Thyroid gland (tissue), 4 donors: ENCODE measurements at places on chromosomes 1 and 21. TPM values are rescaled to one million over a fixed set of nuclear protein-coding genes. Genes with fewer than 3 reads are reported as not detected.

GRCh38 chr1:91161749-91162148 lies 139.9 kb upstream of the ZNF644 start:
- H3K27ac ChIP-seq: peak overlapping the region; percentile 72
- DNase-seq: no peak
- no peaks in the 10 kb centered on the region for H3K27me3 ChIP-seq

DNA sequence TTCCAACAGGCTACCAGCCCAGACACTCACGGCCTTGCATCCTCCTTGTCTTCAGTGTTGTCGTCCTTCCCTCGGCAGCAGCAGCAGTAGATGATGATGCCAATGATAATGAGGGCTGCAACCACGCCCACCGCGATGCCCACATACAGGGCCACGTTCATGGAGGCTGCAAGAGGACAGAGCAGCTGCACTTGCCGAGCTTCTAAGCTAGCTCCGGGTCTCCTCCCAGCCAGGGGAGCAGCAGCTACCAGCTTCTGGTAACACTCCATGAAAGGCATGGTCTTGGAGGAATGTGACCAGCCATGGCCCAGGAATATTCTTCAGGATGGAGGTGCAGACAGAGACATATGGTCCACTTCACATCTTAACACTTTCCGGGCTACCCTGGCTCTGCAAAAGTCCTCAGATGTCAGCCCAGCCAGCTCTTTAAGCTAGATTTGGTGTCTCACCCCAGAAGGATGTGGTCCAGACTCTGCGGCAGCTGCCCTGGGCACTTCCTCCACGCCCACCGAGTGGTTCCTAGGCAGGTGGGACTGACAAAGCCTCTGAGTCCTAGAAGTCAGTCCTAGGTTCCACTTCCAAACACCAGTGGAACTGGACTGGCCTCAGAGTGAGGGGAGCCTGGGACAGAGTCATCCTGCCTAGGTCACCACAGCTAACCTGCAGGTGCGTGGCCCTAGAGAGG lies 35.1 kb downstream of the GPA33 start:
- no peak for DNase-seq
- H3K36me3 ChIP-seq: no peaks in the 10 kb centered on the region
- no peaks in the 10 kb centered on the region for H3K27me3 ChIP-seq
- no peak overlapping the region for H3K27ac ChIP-seq
- no peak overlapping the region for H3K4me3 ChIP-seq
- peaks cover 4% of the 10 kb centered on the region for H3K4me1 ChIP-seq

DNA sequence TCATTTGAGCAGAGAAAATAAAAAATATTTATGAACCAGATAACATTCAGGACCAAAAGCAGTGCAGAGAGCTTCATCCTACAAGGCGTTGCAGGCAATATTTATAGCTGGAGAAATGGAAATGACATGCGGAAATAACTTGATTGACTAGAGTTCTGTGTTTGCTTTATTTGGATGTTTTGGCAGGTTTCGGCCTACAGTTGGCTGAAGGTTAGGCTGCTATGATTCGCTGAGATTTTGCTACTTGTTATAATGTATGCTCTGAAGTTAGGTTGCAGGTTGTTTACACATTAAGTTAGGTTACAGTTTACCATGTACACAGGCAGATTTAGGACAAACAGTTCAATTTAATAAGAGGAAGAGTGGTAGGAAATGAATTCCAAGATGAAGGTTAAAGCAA lies 632 bp upstream of the OR13G1 start:
- DNase-seq: no peak
- H3K4me1 ChIP-seq: no peaks in the 10 kb centered on the region
- no peaks in the 10 kb centered on the region for H3K27me3 ChIP-seq

DNA sequence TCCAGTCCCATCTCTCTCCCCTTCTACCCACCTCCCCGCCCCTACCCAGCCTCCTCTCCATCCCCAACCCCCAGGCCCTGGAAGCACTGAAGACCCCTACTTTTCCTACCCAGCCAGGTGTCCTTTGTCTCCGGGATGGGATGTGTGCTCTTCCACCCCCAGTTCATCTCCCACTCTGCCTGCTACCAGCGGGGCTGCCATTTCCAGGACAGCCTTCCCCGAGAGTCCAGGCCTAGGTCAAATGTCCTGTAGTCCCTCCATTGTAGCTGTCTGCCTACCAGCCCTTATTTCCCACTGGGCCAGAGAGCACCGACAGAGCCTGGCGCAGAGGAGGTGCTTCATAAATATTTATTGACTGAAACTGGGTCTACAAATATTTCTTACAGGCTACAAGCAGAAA lies 72.0 kb upstream of the TLR5 start:
- no peaks in the 10 kb centered on the region for H3K4me1 ChIP-seq
- H3K27ac ChIP-seq: no peak overlapping the region
- no peak for DNase-seq
- H3K36me3 ChIP-seq: no peaks in the 10 kb centered on the region

DNA sequence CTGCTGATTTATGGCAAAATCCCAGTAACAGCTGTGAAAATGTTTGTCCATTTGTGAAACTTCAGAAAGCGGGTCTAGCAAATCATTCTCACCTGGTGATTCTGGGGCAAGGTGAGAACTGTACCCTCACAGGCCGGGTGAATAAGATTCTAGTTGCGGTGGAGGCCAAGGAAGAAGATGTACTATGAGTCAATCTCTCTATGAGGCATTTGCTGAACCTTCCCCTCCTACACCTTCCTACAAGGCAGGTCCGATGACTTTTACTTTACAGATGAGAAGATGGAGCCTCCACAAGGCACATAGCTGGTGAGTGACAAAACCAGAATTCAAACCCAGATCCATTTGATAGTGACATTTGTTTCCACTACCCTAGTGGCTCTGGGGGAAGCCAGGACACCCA lies 72.7 kb downstream of the BACH1 start:
- H3K27me3 ChIP-seq: no peaks in the 10 kb centered on the region
- H3K4me3 ChIP-seq: no peak overlapping the region
- DNase-seq: no peak
- H3K36me3 ChIP-seq: no peaks in the 10 kb centered on the region
- no peaks in the 10 kb centered on the region for H3K4me1 ChIP-seq

DNA sequence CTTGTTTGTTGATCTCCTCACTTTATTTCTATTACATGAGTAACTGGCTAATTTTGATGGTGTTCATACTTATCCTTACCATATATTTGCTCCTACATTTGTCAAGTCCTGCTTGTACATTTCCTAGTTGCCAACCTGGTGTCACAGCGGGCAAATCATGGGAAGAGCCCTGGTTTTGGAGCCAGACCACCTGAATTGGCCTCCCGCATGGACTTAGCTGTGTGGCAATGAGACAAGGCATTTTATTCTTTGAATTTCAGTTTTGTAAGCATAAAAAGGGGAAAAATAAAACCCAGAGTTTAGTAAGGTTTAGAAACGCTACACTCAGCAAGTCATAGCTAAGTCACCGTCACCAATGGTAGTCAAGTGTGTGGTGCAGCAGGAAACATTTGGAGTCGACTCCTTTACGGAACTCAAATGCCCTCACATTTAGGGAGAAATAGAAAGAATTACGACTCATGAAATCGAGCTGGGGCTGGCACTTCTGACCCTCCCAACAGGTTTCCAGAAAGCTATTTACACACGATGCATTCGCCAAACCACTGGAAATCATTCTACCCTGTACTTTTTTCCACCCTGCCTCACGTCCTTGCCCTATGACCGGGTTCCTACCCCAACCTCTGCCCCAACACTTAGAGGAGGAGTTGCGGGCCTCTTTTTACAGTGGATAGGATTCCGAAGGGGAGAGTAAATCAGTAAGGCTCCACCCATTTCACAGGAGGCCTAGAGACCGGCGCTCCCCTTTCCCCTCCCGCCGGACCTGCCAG lies 492 bp upstream of the PGM1 start:
- DNase-seq: no peak
- H3K27me3 ChIP-seq: no peaks in the 10 kb centered on the region
- peaks cover 4% of the 10 kb centered on the region for H3K4me1 ChIP-seq
- peak overlapping the region; percentile 87 for H3K27ac ChIP-seq

DNA sequence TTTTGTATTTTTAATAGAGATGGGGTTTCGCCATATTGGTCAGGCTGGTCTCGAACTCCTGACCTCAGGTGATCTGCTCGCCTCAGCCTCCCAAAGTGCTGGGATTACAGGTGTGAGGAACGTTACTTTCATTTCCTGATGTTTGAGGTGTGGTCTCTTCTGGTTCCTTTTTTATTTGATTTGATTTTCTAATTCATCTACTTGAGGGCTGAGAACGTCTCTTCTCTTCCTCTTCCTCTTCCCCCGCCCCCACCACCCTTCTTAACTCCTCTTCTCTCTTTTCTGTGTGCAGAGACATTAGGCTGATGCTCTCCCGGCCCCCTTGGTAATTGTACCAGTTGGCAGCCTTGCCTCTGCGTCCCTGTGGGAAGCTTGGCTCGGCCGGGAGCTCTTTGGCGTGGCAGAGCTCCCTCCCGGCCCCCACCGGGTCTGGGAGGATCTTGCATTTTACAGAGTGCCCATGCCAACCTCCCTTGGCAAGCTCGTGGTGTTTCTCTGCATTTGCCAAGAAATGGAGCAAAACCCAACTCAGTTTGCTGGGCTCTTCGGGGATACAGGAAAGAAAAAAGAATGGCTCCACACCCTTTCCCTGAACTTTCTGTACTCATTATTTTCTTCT lies 19.9 kb downstream of the CRYAA start:
- H3K4me1 ChIP-seq: no peaks in the 10 kb centered on the region
- no peak overlapping the region for H3K4me3 ChIP-seq
- peak; percentile 87 for DNase-seq
- no peaks in the 10 kb centered on the region for H3K27me3 ChIP-seq

GRCh38 chr1:248812736-248813425 lies 12.8 kb downstream of the SH3BP5L start:
- peaks cover 45% of the 10 kb centered on the region for H3K36me3 ChIP-seq
- H3K27ac ChIP-seq: no peak overlapping the region
- no peak overlapping the region for H3K4me3 ChIP-seq
- no peaks in the 10 kb centered on the region for H3K27me3 ChIP-seq

DNA sequence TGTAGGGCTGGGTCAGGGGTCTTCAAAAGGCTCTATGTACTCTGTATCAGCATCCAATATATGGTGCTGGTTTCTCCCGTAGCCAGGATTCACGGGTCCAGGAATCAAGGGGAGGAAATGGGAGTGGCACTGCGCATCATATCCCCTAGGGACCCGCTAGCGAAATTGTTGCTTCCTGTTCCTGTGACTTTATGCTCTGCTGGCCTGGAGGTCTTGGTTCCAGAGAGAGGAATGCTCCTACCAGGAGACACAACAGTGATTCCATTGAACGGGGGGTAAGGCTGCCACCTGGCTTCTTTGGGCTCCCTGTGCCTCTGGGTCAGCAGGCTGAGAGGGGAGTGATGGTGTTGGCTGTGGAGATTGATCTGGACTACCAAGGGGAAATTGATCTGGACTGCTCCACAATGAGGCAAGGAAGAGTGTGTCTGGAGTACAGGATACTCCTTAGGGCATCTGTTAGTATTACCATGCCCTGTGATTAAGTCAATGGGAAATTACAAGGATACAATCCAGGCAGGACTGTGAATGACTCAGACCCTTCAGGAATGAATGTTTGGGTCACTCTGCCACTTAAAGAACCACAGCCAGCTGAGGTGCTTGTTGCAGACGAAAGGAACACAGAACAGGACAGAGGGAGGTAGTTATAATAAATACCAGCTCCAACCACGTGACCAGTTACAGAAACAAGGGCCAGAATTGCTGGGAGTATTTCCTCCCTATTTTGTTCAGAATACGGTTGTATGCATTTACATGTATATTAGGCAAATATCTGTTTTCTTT lies 10.2 kb downstream of the SPSB1 start:
- no peak overlapping the region for H3K4me3 ChIP-seq
- peak overlapping the region; percentile 95 for H3K27ac ChIP-seq
- H3K36me3 ChIP-seq: no peaks in the 10 kb centered on the region
- peaks cover 89% of the 10 kb centered on the region for H3K4me1 ChIP-seq
- no peaks in the 10 kb centered on the region for H3K27me3 ChIP-seq

DNA sequence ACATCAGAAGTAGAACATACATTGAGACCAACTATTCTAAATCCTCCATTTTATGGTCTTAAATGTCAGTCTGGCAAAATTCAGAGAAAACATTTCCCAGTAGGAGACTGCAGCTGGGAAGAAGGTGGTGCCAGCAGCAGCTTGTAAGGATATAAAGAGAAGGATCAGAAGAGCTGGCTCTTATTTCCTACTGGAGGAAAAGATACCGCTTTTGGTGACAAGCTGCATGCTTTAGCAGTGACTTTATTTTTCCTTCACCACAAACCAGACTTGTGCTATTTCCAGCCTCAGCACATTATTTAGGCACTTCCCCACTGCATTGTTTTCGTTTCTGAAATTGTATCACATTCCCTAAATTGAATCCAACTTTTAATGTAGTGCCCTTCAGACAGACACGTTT lies 28.4 kb downstream of the RNF11 start:
- no peak overlapping the region for H3K27ac ChIP-seq
- DNase-seq: no peak
- no peaks in the 10 kb centered on the region for H3K36me3 ChIP-seq
- no peak overlapping the region for H3K4me3 ChIP-seq
- H3K4me1 ChIP-seq: peaks cover 26% of the 10 kb centered on the region
- H3K27me3 ChIP-seq: no peaks in the 10 kb centered on the region

- H3K27me3 ChIP-seq: no peaks in the 10 kb centered on the region
- H3K4me1 ChIP-seq: no peaks in the 10 kb centered on the region
- no peak for DNase-seq
- no peak overlapping the region for H3K27ac ChIP-seq
- no peak overlapping the region for H3K4me3 ChIP-seq
- H3K36me3 ChIP-seq: peaks cover 15% of the 10 kb centered on the region
Observed at GRCh38 chr1:111148376-111148881, 8.4 kb downstream of the CEPT1 start.

DNA sequence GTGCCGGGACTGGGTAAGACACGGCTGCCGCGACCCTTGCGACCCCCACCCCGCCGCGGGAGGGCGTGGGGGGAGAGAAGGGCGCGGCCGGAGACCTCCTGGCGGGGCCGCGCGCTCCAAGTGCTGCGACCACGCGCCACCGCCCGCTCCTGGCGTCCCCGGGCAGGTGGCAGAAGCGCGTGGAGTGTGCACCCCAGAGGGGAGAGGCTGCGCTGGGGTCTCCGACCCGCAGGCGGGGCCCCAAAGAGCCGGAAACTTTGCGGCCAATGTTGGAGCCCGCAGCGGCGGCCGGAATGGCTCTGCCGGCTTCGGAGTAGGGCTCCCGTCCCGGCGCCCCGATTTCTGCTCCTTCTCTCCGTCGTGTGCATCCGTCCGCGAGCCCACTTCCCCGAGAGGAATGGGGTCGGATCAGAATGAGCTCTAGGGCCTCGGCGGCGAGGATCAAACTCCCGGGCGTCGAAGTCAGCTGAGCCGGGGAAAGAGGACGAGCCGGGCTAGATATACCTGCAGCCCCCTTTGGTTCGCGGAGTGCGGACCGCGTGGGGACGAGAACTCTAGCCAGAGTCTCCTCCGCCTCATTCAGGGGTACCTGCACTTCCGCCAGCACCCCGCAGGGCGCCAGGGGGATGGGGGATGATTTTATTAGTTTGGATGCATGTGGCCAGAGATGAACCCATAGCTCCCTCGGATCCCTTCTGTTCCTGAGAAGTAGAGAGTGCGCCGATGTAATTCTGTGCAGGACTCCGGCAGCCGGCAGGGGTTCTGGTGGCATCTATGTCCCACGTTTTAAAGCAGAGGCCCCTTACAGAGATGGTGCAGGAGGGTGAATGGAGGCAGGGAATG lies 751 bp downstream of the STUM start:
- H3K27ac ChIP-seq: no peak overlapping the region
- H3K4me3 ChIP-seq: no peak overlapping the region
- peaks cover 23% of the 10 kb centered on the region for H3K4me1 ChIP-seq
- no peaks in the 10 kb centered on the region for H3K36me3 ChIP-seq
- no peak for DNase-seq
- no peaks in the 10 kb centered on the region for H3K27me3 ChIP-seq

The TLCD4 gene
- total RNA-seq: 12.6 TPM

The TRPM2 gene
- total RNA-seq: 0.67 TPM

The PHLDA3 gene
- total RNA-seq: 33.3 TPM

The LRRC8C gene
- total RNA-seq: 4.4 TPM

The CELA2A gene
- not detected for total RNA-seq

The NTMT2 gene
- total RNA-seq: not detected
